ENCODE measurements at places on chromosomes 7 and 10. TPM values are rescaled to one million over a fixed set of nuclear protein-coding genes. Genes with fewer than 3 reads are reported as not detected.

- no peak overlapping the region for H3K27ac ChIP-seq
- H3K4me1 ChIP-seq: peaks cover 15% of the 10 kb centered on the region
- no peaks in the 10 kb centered on the region for H3K36me3 ChIP-seq
- DNase-seq: no peak
- no peak overlapping the region for H3K4me3 ChIP-seq
Measured at GRCh38 chr10:51244309-51244708, 170.0 kb downstream of the PRKG1 start.

GRCh38 chr7:98992076-98992475 is 113.7 kb downstream of the TRRAP start:
- no peak overlapping the region for H3K4me3 ChIP-seq
- H3K36me3 ChIP-seq: peaks cover 19% of the 10 kb centered on the region
- H3K27ac ChIP-seq: no peak overlapping the region
- H3K27me3 ChIP-seq: no peaks in the 10 kb centered on the region

- H3K4me1 ChIP-seq: peaks cover 37% of the 10 kb centered on the region
- H3K27ac ChIP-seq: peak overlapping the region; percentile 92
- peaks cover 27% of the 10 kb centered on the region for H3K36me3 ChIP-seq
- DNase-seq: peak; percentile 87
- no peaks in the 10 kb centered on the region for H3K27me3 ChIP-seq
Measured at GRCh38 chr7:99042957-99043356, 101.0 kb downstream of the SMURF1 start.

DNA sequence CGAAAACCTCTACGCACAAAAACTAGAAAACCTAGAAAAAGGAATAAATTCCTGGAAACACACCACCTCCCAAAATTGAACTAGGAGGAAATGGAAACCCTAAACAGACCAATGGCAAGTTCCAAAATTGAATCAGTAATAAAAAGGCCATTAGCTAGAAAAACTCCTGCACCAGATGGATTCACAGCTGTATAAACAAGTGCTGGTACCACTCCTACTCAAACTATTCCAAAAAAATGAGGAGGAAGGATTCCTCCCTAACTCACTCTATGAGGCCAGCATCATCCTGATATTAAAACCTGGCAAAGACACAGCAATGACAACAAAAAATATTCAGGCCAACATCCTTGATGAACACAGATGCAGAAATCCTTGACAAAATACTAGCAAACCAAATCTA is 228.2 kb downstream of the CHRM2 start:
- no peaks in the 10 kb centered on the region for H3K27me3 ChIP-seq
- no peak overlapping the region for H3K27ac ChIP-seq
- H3K36me3 ChIP-seq: no peaks in the 10 kb centered on the region
- no peak for DNase-seq
- H3K4me3 ChIP-seq: no peak overlapping the region

DNA sequence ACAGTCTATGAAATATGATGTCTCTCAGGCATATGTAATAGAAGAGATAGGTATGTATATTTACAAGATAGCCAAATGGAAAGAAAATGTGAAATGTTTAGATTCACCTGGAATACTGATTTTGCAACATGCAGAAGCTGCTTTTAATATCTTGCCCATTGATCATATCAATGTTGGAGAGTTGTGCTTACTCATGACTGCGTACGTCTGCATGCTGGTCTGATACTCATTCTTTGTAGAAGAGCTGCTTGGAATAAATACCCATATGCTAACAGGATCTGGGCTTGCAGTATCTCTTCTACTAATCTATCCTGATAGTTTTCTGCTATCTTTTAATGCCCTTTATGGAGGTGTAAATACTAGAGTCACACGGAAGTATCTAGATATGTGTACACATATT is 120.6 kb upstream of the FOXP2 start:
- peaks cover 8% of the 10 kb centered on the region for H3K4me1 ChIP-seq
- H3K27ac ChIP-seq: no peak overlapping the region
- no peak overlapping the region for H3K4me3 ChIP-seq
- H3K36me3 ChIP-seq: no peaks in the 10 kb centered on the region

GRCh38 chr7:55912748-55913158 is 25.5 kb downstream of the ZNF713 start:
- no peak for DNase-seq
- no peaks in the 10 kb centered on the region for H3K36me3 ChIP-seq

The ZNF138 gene
- 3.3 TPM for total RNA-seq

The SUN3 gene
- not detected for total RNA-seq

GRCh38 chr7:42673951-42674350 is 237.9 kb downstream of the C7orf25 start:
- H3K36me3 ChIP-seq: no peaks in the 10 kb centered on the region
- H3K27me3 ChIP-seq: no peaks in the 10 kb centered on the region
- no peak overlapping the region for H3K4me3 ChIP-seq

GRCh38 chr10:49050366-49050765 is 65.0 kb downstream of the VSTM4 start:
- H3K27me3 ChIP-seq: no peaks in the 10 kb centered on the region
- no peaks in the 10 kb centered on the region for H3K4me1 ChIP-seq
- no peak for DNase-seq
- no peak overlapping the region for H3K27ac ChIP-seq
- no peak overlapping the region for H3K4me3 ChIP-seq

The HMX3 gene
- total RNA-seq: not detected

The SAP25 gene
- 2.4 TPM for total RNA-seq

The LRRN3 gene
- total RNA-seq: not detected

The SDK1 gene
- total RNA-seq: 3.9 TPM

- H3K27ac ChIP-seq: no peak overlapping the region
- no peaks in the 10 kb centered on the region for H3K36me3 ChIP-seq
- peak; percentile 39 for DNase-seq
- H3K4me3 ChIP-seq: no peak overlapping the region
Measured at GRCh38 chr10:114458955-114459354, 54.7 kb upstream of the AFAP1L2 start.

GRCh38 chr10:66786709-66787108 is 139.1 kb upstream of the LRRTM3 start:
- no peak for DNase-seq
- no peaks in the 10 kb centered on the region for H3K4me1 ChIP-seq
- no peaks in the 10 kb centered on the region for H3K27me3 ChIP-seq
- H3K36me3 ChIP-seq: no peaks in the 10 kb centered on the region
- no peak overlapping the region for H3K27ac ChIP-seq

- DNase-seq: no peak
- H3K36me3 ChIP-seq: peaks cover 21% of the 10 kb centered on the region
- H3K4me3 ChIP-seq: no peak overlapping the region
- H3K4me1 ChIP-seq: peaks cover 13% of the 10 kb centered on the region
- no peaks in the 10 kb centered on the region for H3K27me3 ChIP-seq
Measured at GRCh38 chr7:21903020-21903786, 42.5 kb downstream of the CDCA7L start.

- no peak for DNase-seq
- H3K4me3 ChIP-seq: no peak overlapping the region
- no peaks in the 10 kb centered on the region for H3K4me1 ChIP-seq
- no peaks in the 10 kb centered on the region for H3K36me3 ChIP-seq
- H3K27me3 ChIP-seq: no peaks in the 10 kb centered on the region
Measured at GRCh38 chr7:151712810-151713125, 164.1 kb downstream of the PRKAG2 start.

GRCh38 chr7:74599244-74599643 is 58.3 kb upstream of the GTF2I start:
- no peak for DNase-seq
- H3K27ac ChIP-seq: no peak overlapping the region

DNA sequence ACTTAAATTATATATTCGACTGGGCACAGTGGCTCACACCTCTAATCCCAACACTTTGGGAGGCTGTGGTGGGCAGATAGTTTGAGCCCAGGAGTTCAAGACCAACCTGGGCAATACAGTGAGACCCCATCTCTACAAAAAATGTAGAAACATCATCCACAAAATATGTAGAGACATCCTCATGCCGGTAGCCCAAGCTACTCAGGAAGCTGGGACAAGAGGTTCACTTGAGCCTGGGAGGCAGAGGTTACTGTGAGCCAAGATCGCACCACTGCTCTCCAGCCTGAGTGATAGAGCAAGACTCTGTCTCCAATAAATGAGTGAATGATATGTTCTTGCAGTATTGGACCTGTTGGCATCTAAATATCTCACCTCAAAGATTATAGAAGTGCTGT is 22.6 kb upstream of the TNS3 start:
- H3K27ac ChIP-seq: peak overlapping the region; percentile 17
- peaks cover 17% of the 10 kb centered on the region for H3K4me1 ChIP-seq
- no peak overlapping the region for H3K4me3 ChIP-seq
- H3K27me3 ChIP-seq: no peaks in the 10 kb centered on the region
- DNase-seq: no peak
- no peaks in the 10 kb centered on the region for H3K36me3 ChIP-seq

DNA sequence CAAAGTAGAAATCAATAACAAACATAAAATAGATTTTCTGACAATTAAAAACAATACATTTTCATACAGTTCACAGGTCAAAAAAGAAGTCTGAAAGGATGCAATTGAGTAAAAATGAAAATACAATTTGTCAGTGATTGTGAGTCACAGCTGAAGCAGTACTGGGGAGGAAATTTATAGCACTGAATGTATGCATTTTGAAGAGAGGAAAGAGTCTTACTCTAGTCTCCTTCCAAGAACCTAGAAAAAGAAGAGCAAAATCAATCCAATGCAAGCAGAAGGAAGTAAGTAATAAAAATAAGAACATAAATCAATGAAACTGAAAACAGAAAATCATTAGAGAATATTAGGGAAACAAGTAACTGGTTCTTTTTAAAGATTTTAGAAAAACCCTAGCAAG is 507.2 kb upstream of the IGFBP3 start:
- DNase-seq: no peak
- no peaks in the 10 kb centered on the region for H3K4me1 ChIP-seq
- H3K36me3 ChIP-seq: no peaks in the 10 kb centered on the region
- no peak overlapping the region for H3K4me3 ChIP-seq

DNA sequence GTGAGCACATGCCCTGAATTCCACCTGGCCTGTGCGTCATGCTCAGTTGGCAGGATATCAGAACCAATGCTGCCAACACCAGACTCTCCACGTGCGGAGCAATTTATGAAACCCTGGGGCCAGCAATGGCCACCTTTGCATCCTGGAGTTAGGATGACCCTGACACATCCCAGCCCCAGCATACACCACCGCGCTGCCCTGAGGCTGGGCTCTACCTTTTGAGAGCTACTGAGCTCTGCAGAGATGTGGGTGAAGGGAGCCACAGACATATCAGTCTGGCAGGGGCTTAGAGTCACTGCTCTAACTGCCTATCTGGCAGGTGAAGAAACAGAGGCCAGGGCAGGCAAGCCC is 41.9 kb downstream of the SYPL1 start:
- DNase-seq: no peak
- no peak overlapping the region for H3K27ac ChIP-seq
- H3K4me1 ChIP-seq: peaks cover 27% of the 10 kb centered on the region
- no peaks in the 10 kb centered on the region for H3K36me3 ChIP-seq
- H3K27me3 ChIP-seq: no peaks in the 10 kb centered on the region

DNA sequence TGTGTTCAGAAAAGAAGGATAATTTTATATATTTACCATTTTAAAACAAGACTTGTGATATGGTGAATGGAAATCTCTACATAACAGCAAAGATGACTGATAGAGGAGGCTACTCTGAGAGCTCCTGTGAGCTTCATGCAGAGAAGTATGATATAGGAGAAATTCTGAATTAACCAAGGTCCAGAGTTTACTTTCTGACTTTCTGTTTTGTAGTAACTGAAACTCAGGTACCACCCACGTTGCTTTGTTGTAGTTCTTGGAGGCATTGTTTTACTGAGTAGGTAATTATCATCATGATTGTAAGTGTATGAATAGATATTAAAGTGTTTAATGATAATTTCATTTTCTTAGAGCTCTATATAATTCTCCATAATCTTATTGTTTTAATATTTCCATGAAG is 18.0 kb upstream of the SFR1 start:
- peaks cover 9% of the 10 kb centered on the region for H3K4me1 ChIP-seq
- H3K27ac ChIP-seq: no peak overlapping the region
- H3K27me3 ChIP-seq: no peaks in the 10 kb centered on the region

- no peak overlapping the region for H3K27ac ChIP-seq
- DNase-seq: no peak
- no peaks in the 10 kb centered on the region for H3K27me3 ChIP-seq
- H3K36me3 ChIP-seq: no peaks in the 10 kb centered on the region
Measured at GRCh38 chr7:30708983-30709382, 26.7 kb upstream of the CRHR2 start.

DNA sequence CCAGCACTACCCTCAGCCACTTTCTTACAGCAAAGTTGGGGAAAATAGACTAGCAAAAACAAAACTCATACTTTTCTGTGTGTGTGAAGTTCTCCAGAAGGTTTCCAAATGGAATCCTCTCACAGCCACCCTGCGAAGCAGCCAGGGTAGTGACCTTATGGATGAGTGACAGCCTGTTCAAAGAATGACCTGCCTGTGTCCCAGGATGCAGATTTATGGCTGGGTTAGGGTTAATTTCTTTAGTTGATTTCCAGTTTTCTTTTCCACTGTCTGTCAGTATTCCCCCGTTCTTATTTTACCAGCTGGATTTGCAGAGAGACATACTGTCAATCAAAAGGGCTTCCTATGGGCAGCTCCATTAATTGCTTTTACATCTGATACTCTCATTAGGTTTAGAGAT is 2.4 kb upstream of the SEMA4G start:
- no peak overlapping the region for H3K27ac ChIP-seq
- no peaks in the 10 kb centered on the region for H3K27me3 ChIP-seq
- H3K4me1 ChIP-seq: peaks cover 12% of the 10 kb centered on the region

- no peak overlapping the region for H3K4me3 ChIP-seq
- H3K36me3 ChIP-seq: no peaks in the 10 kb centered on the region
- no peak for DNase-seq
- no peaks in the 10 kb centered on the region for H3K27me3 ChIP-seq
- peaks cover 4% of the 10 kb centered on the region for H3K4me1 ChIP-seq
- no peak overlapping the region for H3K27ac ChIP-seq
Measured at GRCh38 chr7:5458921-5459480, 35.4 kb upstream of the TNRC18 start.

The SLC13A1 gene
- total RNA-seq: not detected

GRCh38 chr10:71366690-71367089 is 30.0 kb upstream of the CDH23 start:
- peaks cover 10% of the 10 kb centered on the region for H3K4me1 ChIP-seq
- H3K27ac ChIP-seq: no peak overlapping the region
- H3K27me3 ChIP-seq: no peaks in the 10 kb centered on the region
- no peaks in the 10 kb centered on the region for H3K36me3 ChIP-seq
- DNase-seq: no peak

The FASTK gene
- total RNA-seq: 71.6 TPM

The SVOPL gene
- total RNA-seq: not detected

The CNPY1 gene
- not detected for total RNA-seq

DNA sequence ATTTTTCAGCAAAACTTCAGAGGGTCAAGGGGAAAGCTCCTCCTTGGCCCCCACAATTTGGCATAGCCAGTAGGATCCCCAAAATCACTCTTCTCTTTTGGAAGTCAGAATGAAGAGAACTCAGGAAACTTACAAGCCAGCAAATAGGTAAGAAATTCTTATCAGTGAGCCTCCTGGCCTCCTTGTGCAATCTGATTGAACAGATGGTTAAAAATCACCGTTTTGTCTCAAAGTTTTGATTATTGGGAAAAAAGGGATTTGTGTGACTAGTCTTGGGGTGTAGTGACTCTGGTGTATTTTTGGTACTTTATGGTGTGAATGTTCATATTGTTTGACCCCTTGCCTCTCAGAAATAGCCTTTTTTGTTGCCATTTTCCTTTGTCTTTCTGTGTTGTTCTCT is 56.2 kb downstream of the HTR7 start:
- H3K27ac ChIP-seq: no peak overlapping the region
- H3K4me3 ChIP-seq: no peak overlapping the region
- H3K27me3 ChIP-seq: peaks cover 1% of the 10 kb centered on the region

The ITGA8 gene
- total RNA-seq: 0.12 TPM

GRCh38 chr10:29136411-29136810 is 152.5 kb upstream of the LYZL1 start:
- DNase-seq: no peak
- no peak overlapping the region for H3K27ac ChIP-seq
- no peaks in the 10 kb centered on the region for H3K27me3 ChIP-seq
- peaks cover 31% of the 10 kb centered on the region for H3K4me1 ChIP-seq
